Aorta (tissue), 5 donors: ENCODE measurements at places on chromosomes 13 and 19. TPM values are rescaled to one million over a fixed set of nuclear protein-coding genes. Genes with fewer than 3 reads are reported as not detected.

Gene SMIM17
- total RNA-seq, result 0.32 TPM

Gene SIAH3
- total RNA-seq, result not detected

Gene RYR1
- total RNA-seq, result 5.4 TPM

Gene DACT3
- total RNA-seq, result 84.1 TPM

Gene CLEC11A
- 28.7 TPM for total RNA-seq

Gene BCAM
- 161 TPM for total RNA-seq

Gene SHANK1
- total RNA-seq, result 1.4 TPM

Gene PTH2
- not detected for total RNA-seq

Gene CXCL17
- total RNA-seq, result not detected

Gene FUT1
- total RNA-seq, result 4.4 TPM

Gene IL11
- 0.27 TPM for total RNA-seq

Gene NANOS3
- 1.0 TPM for total RNA-seq

Gene ELSPBP1
- not detected for total RNA-seq

Gene ADM5
- 4.8 TPM for total RNA-seq

DNA sequence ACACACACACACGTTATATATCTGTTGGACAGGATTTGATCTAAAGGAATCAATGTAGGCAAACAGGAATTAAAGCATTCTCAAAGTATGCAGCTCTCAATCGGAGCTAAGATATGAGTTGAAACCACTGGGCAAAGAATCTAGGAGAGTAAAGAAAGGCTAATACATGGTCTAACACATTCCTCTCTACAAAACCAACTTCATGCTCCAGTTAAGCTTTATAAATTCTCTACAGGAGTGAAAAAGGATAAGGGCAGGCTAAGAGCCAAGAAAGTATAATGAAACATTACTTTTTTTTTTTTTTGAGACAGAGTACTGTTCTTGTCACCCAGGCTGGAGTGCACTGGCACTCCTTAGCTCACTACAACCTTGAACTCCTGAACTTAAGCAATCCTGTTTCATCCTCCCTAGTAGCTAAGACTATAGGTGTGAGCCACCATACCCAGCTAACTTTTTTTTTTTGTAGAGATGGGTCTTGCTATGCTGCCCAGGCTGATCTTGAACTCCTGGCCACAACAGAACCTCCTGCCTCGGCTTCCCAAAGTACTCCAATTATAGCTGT is 10.6 kb downstream of the FBXL3 start:
- H3K27ac ChIP-seq, result no peak overlapping the region
- no peak for DNase-seq
- no peak overlapping the region for H3K4me3 ChIP-seq
- no peaks in the 10 kb centered on the region for H3K27me3 ChIP-seq
- peaks cover 4% of the 10 kb centered on the region for H3K36me3 ChIP-seq
- H3K4me1 ChIP-seq, result peaks cover 10% of the 10 kb centered on the region

DNA sequence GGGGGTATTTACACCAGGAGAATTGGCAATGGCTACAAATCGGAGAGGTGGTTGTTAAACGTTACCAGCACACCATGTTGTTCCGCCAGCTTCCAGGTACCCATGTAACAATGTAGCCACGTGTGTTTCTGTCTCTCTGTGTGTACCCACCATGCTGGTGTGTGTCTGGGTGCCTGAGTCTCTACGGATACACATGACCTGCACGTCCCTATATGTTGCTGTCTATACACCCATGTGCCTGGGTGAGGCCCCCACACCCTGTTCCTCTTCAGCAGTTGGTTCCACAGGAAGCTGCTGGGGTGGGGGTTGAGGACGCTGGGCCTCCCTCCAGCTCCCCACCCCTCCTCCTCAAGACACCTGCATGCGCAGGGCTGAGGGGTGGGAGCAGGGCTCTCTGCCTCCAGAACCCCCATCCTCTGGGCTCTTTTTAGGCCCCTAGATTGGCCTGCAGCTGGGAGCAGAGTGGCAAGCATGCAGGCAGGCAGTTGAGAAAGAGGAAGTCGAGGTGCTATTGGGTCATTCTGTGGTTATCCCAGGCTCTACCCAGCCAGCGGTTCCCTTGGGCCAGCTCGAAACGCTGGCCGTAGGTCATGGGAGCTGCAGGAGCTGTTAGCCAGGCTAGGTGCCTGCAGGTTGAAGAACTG is at the start of gene ARHGEF18:
ARHGEF18 (plus strand) TSS at position 351 of the 644 bp plus-strand sequence. CDS start 13,954 bp downstream, outside the sequence.
- no peaks in the 10 kb centered on the region for H3K4me1 ChIP-seq
- no peaks in the 10 kb centered on the region for H3K27me3 ChIP-seq
- DNase-seq, result peak; percentile 64
- H3K36me3 ChIP-seq, result no peaks in the 10 kb centered on the region

DNA sequence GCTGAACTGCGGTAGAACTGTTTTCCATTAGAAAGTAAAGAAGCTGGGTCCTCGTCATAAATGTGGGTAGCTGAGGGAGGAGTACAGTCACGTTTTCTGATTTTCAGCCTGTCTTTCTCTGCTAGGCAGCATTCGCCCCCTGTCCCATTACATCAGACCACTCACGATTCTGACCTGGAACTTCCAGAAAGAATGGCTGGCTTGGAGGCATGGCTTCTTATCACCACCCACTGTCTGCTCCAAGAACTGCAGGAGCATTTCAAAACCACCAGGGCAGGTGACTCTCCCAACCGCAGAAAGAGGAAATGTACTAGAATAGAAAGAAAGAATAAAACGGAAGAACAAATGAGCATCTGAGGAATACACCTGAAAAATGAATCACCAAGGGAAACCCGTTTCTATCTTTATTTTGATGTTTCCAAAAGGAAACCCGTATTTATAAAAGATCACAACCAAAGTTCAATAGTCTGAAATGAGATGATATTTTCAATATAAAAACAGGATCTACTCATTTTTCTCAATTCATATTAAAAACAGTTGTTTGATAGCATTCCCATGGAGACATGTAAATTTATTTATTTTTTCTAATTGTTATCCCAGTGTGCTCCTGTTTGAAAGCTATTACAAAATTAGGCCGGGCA is 22.1 kb upstream of the POMP start:
- no peaks in the 10 kb centered on the region for H3K36me3 ChIP-seq
- H3K27me3 ChIP-seq, result no peaks in the 10 kb centered on the region

GRCh38 chr19:29105629-29106292 is 107.2 kb downstream of the UQCRFS1 start:
- no peaks in the 10 kb centered on the region for H3K27me3 ChIP-seq
- DNase-seq, result no peak
- H3K36me3 ChIP-seq, result no peaks in the 10 kb centered on the region
- no peaks in the 10 kb centered on the region for H3K4me1 ChIP-seq
- H3K27ac ChIP-seq, result no peak overlapping the region

GRCh38 chr19:2609389-2610116 is 92.9 kb downstream of the GNG7 start:
- peak; percentile 54 for DNase-seq
- no peaks in the 10 kb centered on the region for H3K27me3 ChIP-seq
- H3K36me3 ChIP-seq, result no peaks in the 10 kb centered on the region
- H3K27ac ChIP-seq, result no peak overlapping the region
- H3K4me1 ChIP-seq, result no peaks in the 10 kb centered on the region

- H3K27ac ChIP-seq, result no peak overlapping the region
- no peak for DNase-seq
- no peak overlapping the region for H3K4me3 ChIP-seq
- no peaks in the 10 kb centered on the region for H3K27me3 ChIP-seq
Measured at GRCh38 chr13:30774214-30774730, 38.9 kb downstream of the ALOX5AP start.

DNA sequence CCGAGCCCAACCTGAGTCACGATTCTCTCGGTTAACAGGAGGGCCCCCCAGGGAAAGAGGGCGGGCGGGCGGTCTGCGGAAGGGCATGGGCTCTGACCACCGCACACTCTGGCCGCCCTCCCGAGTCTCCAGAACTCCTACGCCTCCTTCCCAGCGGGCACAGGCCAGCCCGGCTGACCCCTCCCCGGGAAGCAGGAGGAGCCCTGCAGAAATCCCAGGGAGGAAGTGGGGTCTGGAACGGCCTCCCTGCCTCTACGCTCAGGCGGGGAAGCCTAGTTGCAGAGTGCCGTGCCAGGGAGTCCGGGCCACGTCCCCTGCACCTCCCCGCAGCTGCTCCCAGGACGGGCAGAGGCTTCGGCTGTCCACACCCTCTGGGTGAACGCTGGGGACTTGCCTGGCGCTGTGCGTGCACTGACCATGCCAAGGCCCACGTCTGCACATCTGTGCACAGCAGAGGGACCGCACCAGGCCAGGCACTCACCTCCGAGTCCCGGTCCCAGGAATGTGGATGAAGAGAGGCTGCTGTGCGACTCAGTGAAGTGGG is 20.8 kb downstream of the TCF3 start:
- H3K36me3 ChIP-seq, result no peaks in the 10 kb centered on the region
- no peaks in the 10 kb centered on the region for H3K27me3 ChIP-seq
- no peak overlapping the region for H3K4me3 ChIP-seq
- H3K27ac ChIP-seq, result no peak overlapping the region
- no peak for DNase-seq
- no peaks in the 10 kb centered on the region for H3K4me1 ChIP-seq

DNA sequence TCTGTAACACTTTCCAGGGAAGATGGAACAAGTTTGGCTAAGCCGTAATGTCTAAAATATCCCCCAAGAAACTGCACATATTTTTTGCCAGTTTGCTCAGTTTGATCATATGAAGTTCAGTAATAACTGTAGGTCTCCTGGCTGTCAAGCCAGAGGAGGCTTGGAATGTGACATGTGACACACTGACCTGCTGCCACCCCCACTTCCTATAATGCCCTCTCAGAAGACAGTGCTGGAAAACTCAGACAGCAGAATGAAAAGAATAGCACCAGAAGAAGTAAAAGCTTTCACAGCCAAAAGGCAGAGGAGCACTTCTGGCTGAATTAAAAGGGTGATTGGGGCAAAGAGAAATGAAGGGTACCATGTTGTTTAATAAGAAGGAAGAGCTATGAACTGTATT is 67.4 kb upstream of the UBAC2 start:
- H3K27ac ChIP-seq, result no peak overlapping the region
- H3K27me3 ChIP-seq, result no peaks in the 10 kb centered on the region
- no peaks in the 10 kb centered on the region for H3K36me3 ChIP-seq
- no peak overlapping the region for H3K4me3 ChIP-seq

DNA sequence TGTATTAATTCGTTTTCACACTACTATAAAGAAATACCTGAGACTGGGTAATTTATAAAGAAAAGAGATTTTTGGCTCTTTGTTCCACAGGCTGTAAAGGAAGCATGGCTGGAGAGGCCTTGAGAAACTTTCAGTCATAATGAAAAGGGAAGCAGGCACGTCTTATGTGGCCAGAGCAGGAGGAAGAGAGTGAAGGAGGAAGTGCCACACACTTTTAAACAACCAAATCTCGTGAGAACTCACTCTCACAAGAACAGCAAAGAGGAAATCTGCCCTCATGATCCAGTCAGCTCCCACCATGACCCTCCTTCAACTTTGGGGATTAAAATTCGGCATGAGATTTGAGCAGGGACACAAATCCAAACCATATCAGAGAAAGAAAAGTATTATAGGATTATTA is 1255.9 kb upstream of the MIR17HG start:
- H3K27me3 ChIP-seq, result no peaks in the 10 kb centered on the region
- H3K4me3 ChIP-seq, result no peak overlapping the region
- H3K36me3 ChIP-seq, result no peaks in the 10 kb centered on the region
- no peak for DNase-seq
- no peak overlapping the region for H3K27ac ChIP-seq
- H3K4me1 ChIP-seq, result no peaks in the 10 kb centered on the region
